ENCODE measurements at places on chromosomes 2 and 18. TPM values are rescaled to one million over a fixed set of nuclear protein-coding genes. Genes with fewer than 3 reads are reported as not detected.

Gene MYO1B
- total RNA-seq: 116 TPM

Gene CMPK2
- total RNA-seq: 0.28 TPM

Gene SLC5A7
- total RNA-seq: not detected

GRCh38 chr2:25804338-25804737 is 73.9 kb downstream of the ASXL2 start:
- H3K36me3 ChIP-seq: peaks cover 14% of the 10 kb centered on the region
- H3K4me3 ChIP-seq: no peak overlapping the region
- no peaks in the 10 kb centered on the region for H3K4me1 ChIP-seq

DNA sequence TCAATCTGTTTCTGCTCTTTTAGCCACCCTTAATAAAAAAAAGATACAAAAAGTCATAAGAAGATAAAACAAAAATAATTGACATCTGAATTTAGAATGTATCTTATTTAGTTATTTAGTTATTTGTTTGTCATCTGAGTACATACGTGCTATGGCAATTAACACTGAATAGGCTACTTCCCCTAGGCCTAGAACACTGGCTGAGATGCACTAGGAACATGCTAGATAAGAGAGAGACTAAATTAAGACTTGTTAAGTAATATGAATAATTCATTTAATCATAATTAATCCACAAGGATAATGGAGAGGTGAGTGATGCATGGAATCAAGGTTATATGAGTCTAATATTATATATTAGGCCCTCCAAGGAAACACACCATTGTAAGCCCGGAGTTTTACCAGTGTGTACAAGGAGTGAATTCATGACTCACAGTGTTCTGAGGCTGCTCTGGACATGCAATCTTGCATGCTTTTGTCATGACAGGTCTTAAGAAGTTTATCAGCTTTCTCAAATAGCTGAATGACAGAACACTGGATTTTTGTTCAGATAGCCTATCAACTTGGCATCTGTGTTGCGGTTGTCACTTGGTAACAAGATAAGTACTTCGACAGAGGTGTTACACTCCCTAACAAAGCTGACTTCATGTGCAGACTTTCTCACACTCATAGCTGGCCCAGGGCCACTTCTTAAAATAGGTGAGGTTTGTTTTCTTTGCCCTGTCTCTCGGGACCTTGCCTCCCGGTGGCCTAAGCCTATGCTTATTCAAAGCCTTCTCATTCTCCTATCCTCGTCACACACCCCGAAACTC is 5.0 kb upstream of the SERPINB2 start:
- no peak overlapping the region for H3K27ac ChIP-seq
- H3K4me3 ChIP-seq: no peak overlapping the region
- H3K4me1 ChIP-seq: no peaks in the 10 kb centered on the region
- H3K27me3 ChIP-seq: no peaks in the 10 kb centered on the region
- no peaks in the 10 kb centered on the region for H3K36me3 ChIP-seq

DNA sequence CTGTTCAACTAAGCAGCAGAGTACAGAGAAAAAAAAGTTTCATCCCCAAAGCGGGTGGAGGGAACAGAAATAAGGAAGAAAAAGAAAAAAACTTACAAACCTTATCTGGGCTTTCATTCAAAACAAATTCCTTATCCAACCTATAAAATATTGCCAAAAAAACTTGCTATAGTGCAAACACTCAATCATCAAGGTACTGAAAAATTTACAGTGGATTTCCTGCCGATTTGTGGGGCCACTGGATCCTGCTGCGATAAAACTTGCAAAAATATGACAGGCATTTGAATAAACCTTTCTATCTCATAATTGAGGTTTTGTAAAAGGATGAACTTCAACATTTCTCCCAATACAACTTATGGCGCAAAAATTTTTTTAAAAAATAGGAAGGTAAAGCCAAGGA is 77.0 kb downstream of the ZNF521 start:
- peaks cover 3% of the 10 kb centered on the region for H3K4me1 ChIP-seq
- no peaks in the 10 kb centered on the region for H3K36me3 ChIP-seq
- no peak overlapping the region for H3K27ac ChIP-seq
- no peak overlapping the region for H3K4me3 ChIP-seq
- H3K27me3 ChIP-seq: no peaks in the 10 kb centered on the region

DNA sequence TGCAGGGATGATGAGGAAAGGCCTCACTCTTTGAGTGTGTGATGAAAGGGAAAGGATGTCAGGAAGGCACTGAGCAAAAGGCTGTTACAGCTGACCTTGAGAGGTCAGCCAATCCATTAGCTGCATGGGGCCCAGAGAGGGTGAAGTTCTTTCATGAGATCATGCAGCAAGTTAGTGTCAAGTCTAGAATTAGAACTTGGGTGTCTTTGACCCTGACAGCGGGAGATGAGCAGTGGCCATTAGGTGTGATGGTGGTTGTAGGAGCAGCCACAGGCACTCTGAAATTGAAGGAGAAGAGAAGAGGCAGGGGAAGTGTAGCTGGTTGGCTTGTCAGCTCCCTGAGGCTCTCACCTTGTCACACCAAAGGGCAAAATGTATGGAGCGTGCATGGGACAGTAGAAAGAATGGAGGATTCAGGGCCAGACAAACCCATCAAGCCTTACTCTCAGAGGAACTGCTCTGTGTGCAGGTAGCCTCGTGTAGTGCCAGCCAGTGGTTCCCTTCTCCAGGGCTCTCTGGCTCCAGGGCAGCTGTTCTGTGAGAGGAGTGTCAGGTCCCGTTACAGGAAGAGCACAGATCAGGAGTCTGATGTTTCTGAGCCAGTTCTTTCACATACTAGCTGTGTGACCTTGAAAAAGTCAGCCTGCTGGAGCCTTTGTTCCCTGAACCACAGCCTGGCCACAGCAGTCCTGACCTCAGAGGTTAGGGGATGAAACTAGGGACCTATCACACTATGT is 35.9 kb downstream of the MAP4K4 start:
- peaks cover 31% of the 10 kb centered on the region for H3K4me1 ChIP-seq
- H3K27me3 ChIP-seq: no peaks in the 10 kb centered on the region
- H3K27ac ChIP-seq: no peak overlapping the region
- DNase-seq: no peak
- H3K4me3 ChIP-seq: no peak overlapping the region

All from IMR-90 (cell line).